ENCODE measurements at places on chromosomes 12 and 14.

GRCh38 chr14:37844614-37845013 lies 249.2 kb downstream of the TTC6 start:
- DNase-seq: no peak

DNA sequence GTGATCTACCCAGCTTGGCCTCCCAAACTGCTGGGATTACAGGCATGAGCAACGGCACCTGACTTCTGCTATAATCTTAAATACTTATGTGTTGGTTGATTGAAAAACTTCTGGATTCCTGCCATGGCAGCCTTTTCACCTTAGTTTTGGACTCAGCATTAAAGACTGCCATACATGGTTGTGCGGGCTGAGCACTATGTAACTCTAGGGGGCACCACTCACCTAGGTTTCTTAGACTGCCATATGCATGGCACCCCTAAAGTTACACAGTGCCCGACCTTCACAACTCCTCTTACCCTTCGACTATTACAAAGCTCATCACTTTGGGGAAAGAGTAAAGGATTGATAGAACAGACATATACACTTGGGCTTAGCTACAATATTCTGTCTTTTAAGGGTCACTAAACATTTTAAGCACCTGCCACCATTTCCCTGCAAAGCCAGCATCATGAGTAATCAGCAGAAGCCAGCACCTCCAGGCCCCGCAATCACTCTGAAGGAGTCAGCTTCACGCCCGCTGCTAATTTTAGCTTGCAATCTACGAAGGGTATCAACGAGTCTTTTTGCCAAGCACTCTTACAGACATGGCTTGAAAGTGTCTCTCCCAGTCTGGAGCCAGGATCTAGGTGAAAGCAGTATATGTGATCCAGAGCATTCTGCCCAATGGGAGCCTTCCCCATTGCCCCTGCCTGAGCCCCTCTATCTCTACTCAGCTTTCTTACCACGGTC lies 59.8 kb downstream of the SUDS3 start:
- DNase-seq: no peak

DNA sequence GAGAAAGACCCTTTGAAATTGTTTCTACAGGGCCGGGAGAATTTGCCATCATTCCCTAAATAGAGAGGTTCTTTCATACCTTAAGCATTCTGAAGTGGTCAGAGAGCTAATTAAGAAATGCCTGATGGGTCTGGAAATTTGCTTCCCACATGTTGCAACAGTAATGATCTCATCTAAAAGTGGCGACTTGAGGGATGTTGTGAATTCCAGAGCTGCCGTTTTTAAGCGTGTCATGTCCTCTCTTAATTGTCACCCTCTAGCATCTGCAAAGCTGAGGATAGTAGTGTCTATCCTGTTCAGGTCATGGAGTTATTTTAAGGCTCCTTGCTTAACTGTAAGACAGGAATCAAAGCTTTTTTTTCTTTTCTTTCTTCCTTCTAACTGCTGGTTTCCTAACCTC lies 60.4 kb downstream of the FOS start:
- DNase-seq: no peak

DNA sequence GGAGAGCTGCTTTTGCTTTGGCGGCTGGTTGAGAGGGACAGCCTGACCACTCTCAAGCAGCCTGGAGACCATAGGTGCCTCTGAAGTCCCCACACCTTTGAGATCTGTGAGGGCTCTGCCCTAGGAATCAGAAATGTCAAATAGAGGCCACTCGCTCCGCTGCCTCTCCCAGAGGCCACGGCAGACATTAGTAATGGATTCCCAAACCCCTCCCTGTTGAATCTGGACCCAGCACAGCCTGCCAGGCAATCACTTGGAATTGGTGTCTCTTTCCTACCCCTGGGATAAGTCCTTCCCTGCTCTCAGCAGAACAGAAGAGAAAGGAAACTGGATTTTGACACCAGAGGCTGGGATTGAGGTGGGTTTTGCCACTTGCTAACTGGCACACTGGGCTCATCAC lies 25.0 kb downstream of the MMAB start:
- DNase-seq: no peak
